Fibroblast of the aortic adventitia (primary cell): ENCODE measurements at places on chromosomes 11 and 22. TPM values are rescaled to one million over a fixed set of nuclear protein-coding genes. Genes with fewer than 3 reads are reported as not detected.

TMPRSS4 gene
- not detected in 2 replicates for total RNA-seq

HEPHL1 gene
- total RNA-seq = not detected in 2 replicates

PTGDR2 gene
- total RNA-seq = not detected in 2 replicates

CRYBB3 gene
- not detected in 2 replicates for total RNA-seq

KLHDC7B gene
- 1.1 and 2.4 TPM in 2 replicates for total RNA-seq
